ENCODE measurements at places on chromosomes 1 and 21. TPM values are rescaled to one million over a fixed set of nuclear protein-coding genes. Genes with fewer than 3 reads are reported as not detected.

RHCE gene
- 0.35 TPM for total RNA-seq

GRCh38 chr21:45487161-45487806, 55.0 kb downstream of the SLC19A1 start:
- no peak for DNase-seq

DNA sequence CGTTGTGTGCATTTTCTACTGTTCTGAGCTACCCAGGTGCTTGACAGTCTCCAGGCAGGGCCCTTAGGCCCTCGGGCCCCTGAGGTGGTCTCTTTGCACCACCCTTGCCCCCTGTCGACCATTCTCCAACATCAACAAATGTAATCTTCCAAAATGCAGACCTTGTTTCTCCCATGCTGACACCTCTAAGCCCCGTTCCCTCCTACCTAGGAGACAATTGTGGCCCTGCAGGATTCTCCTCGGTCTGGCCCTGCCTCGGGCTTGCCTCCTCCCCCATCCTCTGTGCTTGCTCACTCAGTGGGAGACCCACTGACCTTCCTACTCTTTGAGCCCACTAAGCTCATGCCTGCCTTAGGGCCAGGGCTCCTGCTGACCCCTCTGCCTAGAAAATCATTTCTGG, 104.2 kb upstream of the TARDBP start:
- no peak for DNase-seq

DNA sequence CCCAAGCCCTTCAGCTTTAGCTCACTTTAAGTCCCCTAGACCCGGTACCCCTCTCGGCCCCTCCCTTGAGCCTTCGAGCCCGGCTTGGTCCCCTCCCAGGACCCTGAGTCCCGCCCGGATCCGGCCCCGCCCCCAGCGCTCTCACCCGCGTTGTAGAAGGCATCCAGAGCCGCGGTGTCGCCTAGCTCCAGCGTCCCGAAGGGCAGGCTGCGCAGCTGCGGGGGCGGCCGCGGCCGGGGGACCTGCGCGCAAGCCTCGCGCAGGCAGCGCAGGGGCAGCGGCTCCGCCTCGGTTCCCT, 699 bp downstream of the MAP3K6 start:
- peak; percentile 74 for DNase-seq

GRCh38 chr1:85940656-85941306, 215.8 kb downstream of the COL24A1 start:
- DNase-seq, result no peak

TRIM58 gene
- 0.66 TPM for total RNA-seq

TEX38 gene
- 0.35 TPM for total RNA-seq

IFNAR2 gene
- 31.5 TPM for total RNA-seq

DNA sequence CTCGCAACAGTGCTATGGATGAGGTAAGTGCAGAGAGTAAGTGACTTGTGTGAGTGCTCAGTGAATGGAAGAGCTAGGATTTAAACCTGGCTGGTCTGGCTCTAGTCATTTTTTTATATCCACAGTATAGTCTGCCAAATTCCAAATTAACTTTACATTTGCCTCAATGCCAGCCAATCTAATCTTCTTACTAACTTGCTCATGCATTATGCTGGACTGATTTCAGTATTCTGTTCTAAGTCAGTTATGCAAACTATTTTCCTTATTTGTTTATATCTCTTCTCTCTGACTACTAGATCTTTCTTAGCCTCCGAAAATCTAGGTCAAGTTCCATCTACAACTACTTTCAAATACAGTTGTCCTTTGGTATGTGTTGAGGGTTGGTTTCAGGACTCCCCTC, 133.3 kb downstream of the XPR1 start:
- DNase-seq, result no peak

DNA sequence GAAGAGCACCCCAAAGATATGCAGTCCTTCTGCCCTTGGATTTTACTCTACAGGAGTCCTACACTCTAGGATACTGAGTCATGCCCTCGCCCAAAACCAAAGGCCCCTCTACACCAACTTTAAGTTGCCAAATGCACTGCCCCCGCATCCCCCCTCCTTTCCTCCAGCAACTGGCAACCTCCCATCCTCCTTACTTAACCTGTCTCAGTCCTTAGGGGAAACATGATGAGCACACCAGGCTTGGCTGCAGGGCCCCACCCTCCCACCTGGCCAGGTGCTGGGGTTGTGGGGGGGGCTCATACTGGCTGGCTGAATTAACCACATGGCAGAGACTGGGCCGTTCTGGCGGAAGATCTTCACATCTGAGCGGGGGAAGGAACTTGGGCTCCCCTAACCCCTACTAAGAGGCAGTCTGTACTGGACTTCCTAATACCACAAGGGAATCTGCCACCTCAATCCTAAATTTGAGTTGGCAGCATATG, 1.2 kb downstream of the HDGF start:
- no peak for DNase-seq

- no peak for DNase-seq
These were observed 118.7 kb upstream of the PPM1J start for GRCh38 chr1:112833806-112834205.

SPRR2G gene
- total RNA-seq, result not detected

C1orf94 gene
- total RNA-seq, result not detected

GCSAML gene
- total RNA-seq, result 1.3 TPM

AMY1C gene
- not detected for total RNA-seq

DNA sequence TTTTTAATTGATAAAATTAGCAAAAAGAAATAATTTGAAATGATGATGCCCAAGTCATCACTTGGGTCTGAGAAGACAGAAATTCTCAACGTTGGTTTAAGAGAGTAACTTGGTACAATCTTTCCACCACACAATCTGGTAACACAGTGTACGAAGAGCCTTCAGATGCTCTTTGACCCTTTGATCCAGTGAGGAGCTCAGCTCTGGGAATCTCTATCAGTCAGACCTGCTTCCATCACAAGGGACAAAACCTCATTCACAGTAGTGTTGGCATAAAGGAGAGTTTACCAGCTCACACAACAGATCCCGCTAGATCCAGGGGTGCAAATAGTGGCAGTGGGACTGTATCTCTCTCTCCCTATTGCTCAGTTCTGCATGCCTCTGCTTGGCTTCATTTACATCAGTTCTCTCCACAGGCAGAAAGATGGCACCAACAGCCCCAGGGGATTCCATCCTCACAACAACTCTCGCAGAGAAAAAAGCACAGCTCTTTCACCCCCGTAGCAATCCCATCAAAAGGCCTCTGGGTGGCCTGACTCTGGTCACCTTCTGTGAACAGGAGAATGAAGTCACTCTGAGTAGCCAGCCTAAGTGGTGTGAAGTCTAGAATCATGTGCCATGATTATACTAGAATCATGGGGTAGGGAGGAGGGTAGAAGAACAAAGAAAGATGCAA, 119.7 kb downstream of the ZNF281 start:
- no peak for DNase-seq

DNA sequence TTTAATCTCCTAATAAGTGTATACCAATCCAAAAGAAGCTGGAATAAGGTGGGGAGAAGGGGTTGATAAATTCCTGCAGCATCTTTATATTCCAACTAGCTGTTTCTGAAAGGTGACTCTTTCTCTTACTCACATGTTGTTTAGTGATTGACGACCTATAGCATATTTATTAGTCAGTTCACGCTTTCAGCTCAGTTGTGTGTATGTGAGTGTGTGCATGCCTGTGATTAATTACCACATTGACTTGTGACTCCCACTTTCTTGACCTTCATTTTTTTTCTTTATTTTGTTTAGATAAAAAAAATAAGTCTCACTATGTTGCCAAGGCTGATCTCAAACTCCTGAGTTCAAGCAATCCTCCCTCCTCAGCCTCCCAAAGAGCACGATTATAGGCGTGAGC, 44.4 kb downstream of the ATP2B4 start:
- DNase-seq, result no peak

- DNase-seq, result no peak
These were observed 60.7 kb upstream of the BTG3 start for GRCh38 chr21:17673261-17674020.

GOLPH3L gene
- 52.9 TPM for total RNA-seq

ENSA gene
- total RNA-seq, result 181 TPM

MRPS15 gene
- total RNA-seq, result 47.4 TPM

DNA sequence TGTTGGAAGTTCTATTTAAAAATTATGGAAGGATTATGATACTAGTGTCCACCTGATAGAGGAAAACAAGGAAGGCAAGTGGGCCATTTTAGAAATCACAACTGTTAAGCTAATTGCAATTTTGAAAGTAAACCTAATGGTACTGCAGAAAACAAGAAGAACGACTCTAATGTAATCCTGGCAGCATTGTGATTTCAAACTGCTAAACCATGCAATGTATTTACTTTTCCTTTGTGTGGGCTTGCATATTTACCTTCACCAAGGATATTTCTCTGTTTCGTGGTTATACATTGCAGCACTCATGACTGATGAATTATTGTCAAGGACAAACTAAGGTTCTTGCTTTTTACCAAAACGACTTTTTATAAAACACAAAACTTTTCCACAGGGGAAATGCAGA, 88.1 kb downstream of the TM2D1 start:
- DNase-seq, result no peak

DMBX1 gene
- not detected for total RNA-seq

AGMAT gene
- 2.8 TPM for total RNA-seq

IGFN1 gene
- 0.40 TPM for total RNA-seq

- DNase-seq, result no peak
These were observed 32.2 kb upstream of the HNRNPU start for GRCh38 chr1:244896550-244896949.

DNA sequence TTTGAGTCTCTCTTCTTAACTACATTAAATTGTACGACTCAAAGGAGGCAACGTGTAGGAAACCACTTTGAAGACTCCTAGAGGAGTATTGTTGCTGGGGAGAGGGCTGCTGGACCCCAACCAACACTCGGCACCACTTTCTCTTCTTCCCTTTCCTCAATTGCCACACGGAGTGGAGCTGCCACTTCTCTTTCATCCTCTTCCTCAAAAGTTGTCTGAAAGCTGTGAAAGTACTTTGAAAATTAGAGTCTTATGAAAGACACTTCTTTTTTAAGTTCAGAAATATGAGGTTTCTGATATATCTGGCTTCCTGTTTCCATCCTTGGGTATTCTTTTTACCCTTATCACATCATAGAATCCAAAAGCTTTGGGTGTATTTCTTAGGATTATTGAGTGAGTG, 59.5 kb downstream of the MRPS6 start:
- no peak for DNase-seq

CAPZB gene
- total RNA-seq, result 255 TPM

Data from mucosa of gallbladder (tissue), 1 donor.